ENCODE measurements at places on chromosomes 5 and 9.
A peak's percentile ranks its signal among the peaks of the same experiment; 100 is the strongest.

GRCh38 chr5:96756985-96757384 is 50.8 kb downstream of the ERAP1 start:
- DNase-seq: no peak

DNA sequence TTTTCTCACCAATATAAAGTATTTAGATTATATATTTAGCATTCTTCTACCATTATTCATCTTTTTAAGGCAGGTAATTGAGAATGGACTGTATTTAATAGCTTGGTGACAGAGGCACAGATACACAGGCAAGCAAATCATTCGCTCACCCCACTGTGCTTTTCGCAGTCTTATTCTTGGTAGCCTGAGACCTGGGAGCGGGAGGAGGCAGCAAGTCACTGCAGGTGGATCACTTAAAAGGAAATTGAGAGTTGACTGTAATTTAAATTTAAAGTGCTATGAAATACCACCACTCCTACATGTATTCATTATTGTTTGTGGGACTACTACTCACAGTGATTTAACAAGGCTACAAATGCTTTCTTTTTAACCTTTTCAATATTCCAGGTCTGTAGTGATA is 9.7 kb downstream of the RICTOR start:
- DNase-seq: no peak

GRCh38 chr5:81854485-81854884 is 103.6 kb upstream of the SSBP2 start:
- no peak for DNase-seq

DNA sequence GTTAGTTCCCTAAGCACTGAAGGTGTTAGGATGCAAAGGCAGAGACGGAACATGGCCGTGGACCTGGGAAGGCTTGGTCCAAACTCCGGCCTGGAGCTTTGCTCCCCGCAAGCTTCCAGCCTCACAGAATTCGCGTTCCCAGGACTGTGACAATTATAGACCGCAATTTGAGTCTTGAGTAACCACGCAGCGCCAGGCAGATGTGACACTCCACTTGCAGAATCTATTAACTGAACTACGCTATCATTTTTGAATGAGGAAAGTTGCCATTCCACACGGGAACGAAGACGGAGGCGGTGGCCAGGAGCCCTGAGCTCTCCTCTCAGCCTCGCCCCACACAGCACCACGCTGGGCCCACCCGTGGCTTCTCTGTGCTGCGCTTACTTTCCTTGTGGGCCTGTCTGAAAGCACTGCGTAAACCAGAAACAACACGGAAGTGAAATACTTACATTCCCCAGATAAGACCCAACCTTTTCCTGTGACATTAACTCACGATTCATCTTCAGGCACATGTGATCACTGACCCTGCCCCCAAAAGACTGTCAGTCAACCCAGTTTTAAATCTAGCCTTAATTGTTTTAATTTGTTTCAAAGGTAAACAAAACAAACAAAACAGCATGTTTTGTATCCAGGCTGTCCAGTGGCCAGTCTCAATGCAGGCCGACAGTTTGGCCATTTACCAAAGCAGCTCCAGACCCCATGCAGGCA is 16.1 kb upstream of the COL5A1 start:
- no peak for DNase-seq

DNA sequence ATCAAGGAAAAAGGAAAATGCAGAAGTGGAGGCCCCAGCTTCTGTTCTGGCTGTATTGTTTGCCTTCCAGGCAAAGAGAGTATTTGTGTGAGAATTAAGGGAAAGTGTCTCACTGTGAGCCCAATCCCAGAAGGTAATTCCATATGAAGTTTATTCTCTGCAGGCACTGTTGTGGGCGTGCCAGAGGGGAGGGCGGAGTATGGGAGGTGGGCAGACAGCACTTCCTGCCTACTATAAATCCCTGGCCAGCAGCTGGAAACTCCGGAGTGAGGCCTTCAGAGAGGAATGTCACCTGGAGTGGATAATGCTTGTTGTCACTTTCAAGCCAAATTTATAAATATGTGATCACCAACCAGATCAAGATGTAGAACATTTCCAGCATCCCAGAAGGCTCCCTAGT is 209.5 kb downstream of the ARHGAP26 start:
- no peak for DNase-seq

DNA sequence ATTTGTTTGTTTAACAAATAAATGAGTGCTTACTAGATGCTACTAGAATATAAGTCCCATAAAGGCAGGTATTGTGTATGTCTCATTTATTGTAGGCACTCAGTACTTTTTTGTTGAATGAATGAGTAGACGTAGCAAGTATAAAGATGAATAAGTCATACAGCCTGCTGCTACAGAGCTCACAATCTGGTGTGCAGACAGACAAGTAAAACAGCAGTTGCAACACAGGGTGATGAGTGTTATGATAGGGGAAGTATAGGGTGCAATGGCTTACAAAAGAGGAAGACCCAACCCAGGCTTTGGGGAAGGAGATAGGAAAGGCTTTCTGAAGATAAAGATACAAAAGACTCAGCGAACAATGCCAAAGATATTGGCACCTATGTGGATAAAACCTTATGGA is 47.7 kb downstream of the SH3RF2 start:
- peak; percentile 83 for DNase-seq

DNA sequence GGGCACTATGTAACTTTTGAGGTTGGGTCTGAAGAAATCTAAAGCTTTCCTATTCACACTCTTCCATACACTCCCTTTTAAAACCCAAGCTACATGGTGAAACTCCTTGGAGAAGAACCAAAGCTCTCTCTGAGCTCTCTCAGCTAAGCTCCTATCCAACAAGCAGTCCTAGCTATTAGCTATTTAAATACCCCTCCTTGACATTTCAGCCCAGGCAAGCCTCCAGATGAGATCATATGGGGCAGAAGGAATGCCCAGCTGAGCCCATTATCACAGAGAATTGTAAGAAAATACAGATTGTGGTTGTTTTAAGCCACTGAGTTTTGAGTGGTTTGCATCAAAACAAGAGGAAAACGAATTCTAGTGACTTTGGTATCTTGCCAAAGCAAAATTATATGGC is 15.2 kb downstream of the HSPB3 start:
- DNase-seq: no peak

- no peak for DNase-seq
Observed at GRCh38 chr5:84385705-84386104, 1.0 kb upstream of the EDIL3 start.

DNA sequence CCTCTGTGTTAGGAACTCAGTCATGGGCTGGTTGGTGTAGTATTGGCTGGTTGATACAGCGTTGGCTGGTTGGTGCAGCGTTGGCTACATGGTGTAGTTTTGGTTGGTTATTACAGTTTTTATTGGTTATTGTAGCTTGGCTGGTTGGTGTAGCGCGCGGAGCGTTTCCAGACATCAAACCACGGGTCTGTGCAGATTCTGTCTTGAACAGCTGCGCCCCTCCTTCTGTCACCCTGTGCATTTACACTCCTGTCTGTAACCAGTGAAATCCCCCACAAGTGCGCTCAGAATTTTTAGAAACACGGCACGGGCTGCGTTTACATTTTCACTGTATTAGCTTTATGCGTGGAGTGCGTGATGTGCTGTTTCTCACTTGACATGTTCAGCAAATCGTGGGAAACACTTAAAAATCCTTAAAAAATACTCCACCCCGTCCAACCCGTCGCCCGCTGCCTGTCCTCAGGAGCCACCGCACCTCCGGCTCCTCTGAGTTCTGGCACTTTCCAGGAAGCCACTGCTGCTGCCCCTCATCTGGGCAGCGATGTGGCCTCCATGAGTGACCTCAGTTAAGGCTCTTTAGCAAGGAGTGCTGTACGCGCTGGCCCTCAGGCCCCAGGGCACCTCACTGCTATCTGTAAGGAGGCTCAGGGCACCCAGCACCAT is 20.8 kb downstream of the NKD2 start:
- no peak for DNase-seq

DNA sequence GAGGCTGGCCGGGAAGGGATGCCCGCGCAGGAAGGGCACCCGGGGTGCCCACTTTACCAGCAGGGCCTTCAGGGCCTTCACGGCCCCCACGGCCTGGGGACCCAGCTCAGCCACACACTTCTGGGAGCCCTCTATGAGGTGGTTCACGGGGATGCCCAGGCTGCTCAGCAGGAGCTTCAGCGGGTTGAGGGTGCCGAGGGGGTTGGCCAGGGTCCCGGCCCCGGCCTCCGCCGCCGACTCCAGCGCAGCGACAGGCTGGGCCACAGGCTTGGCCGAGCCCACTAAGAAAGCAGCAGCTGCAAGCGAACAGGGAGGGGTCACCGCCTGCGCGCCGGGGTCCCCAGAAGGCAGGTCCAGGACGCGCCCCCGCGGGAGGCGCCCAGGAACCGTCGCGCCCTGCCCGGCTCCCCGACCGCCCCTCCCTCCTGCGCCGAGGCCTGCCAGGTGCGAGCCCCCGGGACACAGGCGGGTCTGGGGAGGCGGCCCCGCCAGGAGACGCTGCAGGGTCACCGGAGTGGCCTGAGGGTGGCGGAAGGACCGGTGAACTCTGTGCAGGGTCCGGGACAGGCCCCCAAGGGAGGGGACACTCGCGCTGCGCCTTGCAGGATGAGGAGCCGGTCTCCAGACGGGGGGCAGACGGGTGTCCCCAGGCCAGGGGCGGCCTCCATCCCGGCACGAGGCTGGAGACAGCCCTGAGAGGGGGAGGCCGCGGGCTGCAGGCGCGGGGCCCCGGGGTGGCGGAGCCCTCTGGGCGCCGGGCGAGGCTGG is 572 bp downstream of the SCGB3A1 start:
- no peak for DNase-seq

GRCh38 chr9:818958-819357 is 22.5 kb upstream of the DMRT1 start:
- no peak for DNase-seq

GRCh38 chr5:141880961-141881801 is 3.0 kb upstream of the PCDH1 start:
- no peak for DNase-seq

- DNase-seq: no peak
Observed at GRCh38 chr9:110767559-110768063, 99.0 kb downstream of the MUSK start.

- DNase-seq: no peak
Observed at GRCh38 chr5:132877938-132878337, 4.5 kb downstream of the LEAP2 start.

DNA sequence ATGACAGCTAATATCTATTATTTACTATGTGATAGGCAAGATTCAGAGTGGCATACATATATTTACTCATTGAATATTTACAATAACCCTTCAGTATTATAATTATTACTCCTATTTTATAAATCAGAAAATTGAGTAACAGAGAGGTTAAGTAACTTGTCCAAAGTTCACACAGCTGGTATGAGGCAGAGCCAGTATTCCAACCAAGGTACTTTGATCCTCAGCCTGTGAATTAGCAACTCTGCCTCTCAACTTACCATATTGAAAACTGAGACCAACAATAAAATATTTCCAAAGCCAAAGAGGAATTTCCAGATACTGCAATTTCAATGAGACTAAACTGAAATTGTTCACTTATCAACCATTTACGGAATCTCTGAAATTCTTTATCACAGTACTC is 67.9 kb upstream of the TSLP start:
- DNase-seq: no peak

DNA sequence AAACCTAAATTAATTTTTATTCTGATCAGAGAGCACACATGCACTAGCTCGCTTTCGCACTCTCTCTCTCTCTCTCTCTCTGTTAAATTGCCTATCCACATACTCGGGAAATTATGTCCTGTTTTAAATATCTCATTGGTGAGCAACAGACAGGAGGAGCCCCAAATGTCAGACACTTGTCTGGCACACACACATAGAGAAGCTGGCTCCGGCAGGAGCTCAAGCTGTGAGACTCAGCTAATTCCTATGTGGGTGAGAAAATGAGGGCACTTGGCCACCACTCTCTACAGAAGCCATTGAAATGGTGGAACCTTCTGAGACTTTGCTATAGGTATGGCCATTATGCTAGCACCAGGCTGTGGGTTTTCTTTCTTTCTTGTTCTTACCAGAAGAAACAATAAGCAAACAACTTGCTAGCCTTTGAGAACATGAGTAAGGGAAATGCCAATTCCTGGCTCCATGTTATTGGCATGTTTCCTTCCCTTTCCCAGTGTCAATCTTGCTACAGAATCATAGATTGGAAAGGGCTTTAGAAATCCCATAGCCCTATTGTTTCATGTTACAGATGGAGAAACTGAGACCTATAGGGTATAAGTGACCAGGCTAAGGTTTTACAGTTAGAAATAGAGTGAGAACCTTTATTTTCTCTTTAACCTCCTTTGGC is 9.0 kb downstream of the RFX3 start:
- no peak for DNase-seq

DNA sequence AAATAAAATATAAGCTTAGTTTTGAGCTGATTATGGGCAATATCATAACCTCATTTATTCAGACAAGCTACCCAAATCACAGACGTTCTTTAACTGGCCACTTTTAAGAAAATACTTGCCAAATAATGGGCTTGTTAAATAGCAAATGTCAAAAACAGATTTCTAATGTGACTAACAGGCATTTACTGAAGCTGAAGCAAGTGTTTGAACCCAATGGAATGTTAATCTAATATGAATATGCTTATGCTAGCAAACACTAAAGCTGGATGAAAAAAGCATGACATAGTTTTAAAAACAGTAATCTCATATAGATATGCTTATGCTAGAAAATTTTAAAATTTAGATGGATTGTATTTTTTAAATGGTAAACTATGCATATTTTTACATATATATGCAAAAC is 411.6 kb upstream of the PTGER4 start:
- DNase-seq: no peak

GRCh38 chr5:32390819-32391591 is 53.5 kb downstream of the ZFR start:
- no peak for DNase-seq

Data from KBM-7 (cell line).